ENCODE measurements at places on chromosomes 7 and 10.

- no peak for DNase-seq
Measured at GRCh38 chr10:57049096-57049495, 688.0 kb upstream of the ZWINT start.

DNA sequence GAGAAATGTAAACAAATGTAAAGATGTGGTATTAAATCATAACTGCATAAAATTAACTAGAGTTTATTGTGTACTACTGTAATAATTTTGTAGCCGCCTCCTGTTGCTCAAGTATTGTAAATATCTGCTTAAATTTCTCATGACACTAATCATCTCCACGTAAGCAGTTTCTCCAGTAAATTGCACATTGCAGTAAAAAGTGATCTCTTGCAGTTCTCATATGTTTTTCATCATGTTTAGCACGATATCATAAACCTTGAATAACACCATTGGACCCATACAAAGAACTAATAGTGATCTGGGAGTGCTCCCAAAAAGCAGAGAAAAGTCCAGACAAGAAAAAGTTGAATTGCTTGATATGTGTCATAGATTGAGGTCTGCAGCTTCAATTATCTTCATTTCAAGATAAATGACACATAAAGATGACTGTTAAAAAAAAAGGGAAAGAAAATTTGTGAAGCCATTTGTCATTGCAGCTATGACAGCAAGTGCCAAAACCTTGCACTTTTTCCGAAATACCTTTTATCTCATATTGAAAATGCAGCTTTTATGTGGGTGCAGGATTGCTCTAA lies 15.3 kb downstream of the LIPA start:
- DNase-seq, result no peak

DNA sequence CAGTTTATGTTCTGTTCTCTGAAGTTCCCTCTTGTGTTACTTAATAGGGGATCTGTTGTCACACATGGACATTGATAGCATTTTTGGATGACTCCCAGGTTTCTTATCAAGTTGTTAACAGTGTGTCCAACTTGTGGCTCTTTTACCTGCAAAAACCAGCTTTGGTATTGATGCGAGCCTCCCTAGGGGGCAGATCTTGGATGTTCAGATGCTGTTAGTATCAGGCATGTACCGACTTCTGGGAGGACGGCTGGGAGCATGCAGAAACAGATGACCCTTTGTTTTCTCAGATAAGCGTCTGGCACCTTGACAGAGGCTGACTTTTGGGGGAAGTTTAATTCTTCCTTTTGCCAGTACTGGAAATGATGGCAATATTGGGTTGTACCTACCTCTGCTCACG lies 2.2 kb downstream of the PLPP4 start:
- DNase-seq, result no peak

DNA sequence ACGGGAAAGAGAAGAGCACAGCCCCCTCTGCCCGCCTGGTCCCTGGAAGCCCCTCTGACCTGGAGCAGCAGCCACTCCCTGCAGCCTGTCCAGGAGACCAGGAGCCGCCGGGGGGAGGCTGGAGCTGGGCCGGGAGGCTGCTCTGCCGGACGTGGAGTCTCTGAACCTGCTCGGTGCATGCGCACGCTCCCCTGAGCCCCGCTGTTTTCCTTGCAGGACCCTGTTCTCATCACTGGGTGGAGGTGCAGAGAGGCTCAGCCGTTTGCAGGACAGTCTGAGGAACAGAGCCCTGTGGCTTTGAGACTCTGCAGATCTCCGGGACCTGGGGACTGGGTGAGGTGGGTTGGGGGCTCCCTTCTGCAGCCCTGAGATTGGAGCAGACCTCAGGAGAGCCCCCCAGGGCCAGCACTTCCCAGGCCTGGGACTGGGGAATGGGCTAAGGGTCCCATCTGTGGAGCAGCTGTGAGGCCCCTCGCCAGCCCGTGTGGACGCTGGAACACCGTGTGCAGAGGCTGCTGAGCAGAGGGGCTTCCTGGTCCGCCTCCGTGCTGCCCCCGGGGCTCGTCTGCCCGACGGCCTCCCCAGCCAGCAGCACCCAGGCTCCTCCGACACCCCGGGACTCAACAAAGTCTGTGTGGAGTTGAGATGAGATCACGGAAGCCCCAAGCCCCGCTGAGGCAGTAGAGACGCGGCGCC lies 48.5 kb upstream of the ADGRA1 start:
- DNase-seq, result peak; percentile 66

DNA sequence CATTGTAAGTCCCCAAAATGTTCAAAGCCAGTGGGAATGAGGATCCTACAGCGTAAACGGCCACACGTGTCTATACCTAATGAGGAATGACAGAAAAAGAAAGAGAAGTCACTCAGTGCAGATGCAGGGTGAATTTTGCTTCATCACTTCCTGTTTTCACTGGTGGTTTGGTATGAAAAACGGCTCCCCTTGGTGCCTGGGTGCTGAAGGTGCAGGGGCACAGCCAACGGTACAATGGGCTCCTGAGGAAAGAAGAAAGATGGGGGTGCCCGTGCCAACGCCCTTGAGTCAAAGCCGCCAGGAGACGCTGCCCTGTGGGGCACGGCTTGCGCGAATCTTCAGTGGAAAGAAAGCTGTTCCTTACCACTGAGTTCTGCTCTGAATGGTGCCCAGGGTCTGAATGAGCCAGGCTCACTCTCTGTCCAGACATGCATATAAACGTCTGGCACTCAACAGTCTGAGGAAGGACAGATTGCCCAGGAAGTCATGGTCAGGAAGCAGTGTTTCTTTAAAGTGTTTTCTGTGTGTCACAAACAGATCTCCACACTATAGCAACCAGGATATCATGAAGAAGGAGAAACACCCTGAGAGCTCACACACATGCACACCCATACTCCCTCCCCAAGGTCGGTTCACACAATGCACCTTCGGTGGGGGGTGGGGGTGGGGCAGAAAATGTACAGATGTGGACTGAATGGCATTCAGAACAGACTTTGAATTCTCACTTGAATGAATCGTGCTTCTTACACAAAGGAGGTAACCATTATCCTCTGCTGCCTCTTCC lies 105.8 kb downstream of the ELMO1 start:
- DNase-seq, result no peak

DNA sequence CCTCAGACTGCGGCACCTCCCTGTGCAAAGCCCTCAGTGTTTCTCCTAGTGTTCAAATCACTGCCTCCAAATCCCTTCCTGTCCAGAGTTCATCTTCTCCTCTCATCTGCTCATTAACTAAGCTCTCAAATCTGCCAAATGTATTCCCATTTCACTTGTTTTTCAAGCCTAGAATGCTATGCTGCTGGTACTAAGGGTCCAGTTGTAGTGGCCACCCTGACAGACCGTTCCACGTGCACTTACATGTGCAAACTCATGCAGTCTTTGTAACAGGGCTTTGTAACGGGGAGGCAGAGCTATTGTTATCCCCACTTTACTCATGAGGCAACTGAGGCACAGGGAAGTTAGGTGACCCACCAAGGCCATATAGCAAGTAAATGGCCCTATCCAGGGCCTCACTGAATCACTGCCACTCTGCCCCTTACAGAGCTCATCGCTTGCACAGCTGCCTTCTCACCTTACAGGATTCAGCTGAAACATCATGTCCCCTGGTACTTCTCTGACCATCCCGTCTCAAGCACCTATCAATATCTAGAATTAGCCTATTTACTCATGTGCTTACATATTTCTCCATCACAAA lies 153.0 kb upstream of the PDE1C start:
- DNase-seq, result no peak

DNA sequence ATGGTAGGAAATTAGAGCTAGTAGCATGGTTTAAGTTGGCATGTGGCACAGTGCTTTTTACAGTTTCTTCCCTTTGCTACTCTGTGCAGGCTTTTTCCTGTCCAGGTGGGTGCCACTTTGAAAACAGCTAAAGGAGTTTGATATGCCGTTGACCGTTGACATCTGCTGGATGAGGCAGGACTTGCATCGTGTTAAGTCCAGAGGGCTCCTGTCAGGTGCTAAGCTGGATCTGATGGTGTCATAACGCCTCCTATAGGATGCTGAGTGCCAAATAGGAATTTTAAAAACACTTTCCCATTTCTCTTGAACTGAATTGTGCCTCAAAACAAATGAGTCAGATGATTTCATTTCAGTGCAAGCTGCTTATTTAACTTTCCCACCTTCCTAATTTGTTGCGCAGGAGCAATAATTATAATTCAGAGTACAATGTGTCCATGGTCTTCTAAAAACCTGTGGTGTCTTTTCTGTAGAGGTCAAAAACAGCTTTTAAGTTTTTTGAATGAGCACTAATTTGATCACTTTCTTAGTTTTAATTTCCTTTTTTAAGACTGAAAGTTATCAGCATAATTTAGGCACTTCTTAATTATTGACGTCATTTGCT lies 178.3 kb downstream of the CDCA7L start:
- DNase-seq, result peak; percentile 74

DNA sequence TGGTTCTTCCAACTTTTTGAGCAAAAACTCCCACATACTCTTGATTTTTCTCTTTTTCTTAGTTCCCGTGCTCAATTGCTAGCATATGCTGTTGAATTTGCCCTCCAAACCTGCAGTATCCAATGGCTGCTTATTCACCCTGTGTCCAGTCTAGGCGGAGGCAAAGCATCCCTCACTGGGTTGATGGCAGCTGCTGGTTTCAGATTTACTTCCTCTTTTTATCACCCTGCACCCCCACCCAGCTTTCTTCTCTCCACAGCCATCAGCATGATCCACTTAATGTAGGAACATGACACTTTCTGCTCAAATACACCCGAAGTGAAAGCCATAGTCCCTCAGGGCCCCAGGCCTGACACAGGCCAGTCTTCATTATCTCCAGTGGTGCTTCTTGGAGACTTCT lies 87.6 kb upstream of the ADARB2 start:
- DNase-seq, result no peak

DNA sequence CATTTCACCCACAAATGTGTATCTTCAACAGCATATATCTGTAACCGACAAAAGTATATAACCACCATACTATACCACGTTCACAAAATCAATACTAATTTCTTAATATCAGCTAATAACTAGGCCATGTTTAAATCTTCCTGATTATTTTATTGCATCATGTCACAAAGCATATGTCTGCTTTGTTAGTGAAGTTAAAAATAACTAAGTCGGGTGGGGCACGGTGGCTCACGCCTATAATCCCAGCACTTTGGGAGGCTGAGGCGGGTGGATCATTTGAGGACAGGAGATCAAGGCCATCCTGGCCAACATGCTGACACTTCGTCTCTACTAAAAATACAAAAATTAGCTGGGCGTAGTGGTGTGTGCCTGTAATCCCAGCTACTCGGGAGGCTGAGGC lies 47.7 kb downstream of the HERC4 start:
- no peak for DNase-seq

DNA sequence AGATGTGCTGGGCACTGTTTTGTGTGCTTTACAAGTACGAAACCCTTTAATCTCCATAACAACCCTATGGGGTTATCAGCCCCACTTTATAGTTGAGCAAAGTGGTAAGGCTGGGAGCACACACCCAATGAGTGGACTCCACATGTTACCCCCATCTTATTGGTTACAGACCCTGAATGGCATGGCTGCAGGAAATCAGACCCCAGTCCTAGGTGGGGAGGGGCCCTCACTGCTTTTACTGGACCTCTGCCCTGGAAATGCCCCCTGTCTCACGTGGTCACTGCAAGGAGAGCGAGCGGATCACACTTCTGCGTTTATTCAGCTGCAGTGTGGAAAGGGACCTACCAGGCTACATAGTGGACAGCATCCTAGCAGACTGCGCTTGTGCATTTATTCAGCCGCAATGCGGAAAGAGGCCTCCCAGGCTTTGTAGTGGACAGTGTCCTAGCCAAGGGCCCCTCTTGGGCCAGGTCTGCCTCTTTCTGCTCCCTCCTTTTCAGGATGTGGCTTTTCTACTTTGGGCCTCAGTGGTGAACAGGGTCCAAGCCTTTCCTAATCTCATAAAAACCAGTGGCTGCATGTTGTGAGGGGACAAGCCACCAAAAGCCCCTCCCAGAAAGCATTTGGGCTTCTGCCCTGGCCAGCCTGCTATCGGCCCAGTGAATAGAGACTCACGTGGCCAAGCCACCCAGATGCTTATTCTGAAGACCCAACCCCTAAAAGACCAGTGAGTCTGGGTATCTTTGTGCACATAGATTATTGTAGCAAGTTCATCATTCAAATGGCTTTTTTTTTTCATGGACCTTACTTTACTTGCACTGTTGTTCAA lies 405.7 kb upstream of the RNF32 start:
- DNase-seq, result no peak

- DNase-seq, result no peak
Measured at GRCh38 chr10:43128958-43129706, 9.1 kb upstream of the CSGALNACT2 start.

GRCh38 chr10:106815427-106816043 lies 349.0 kb downstream of the SORCS1 start:
- DNase-seq, result no peak

DNA sequence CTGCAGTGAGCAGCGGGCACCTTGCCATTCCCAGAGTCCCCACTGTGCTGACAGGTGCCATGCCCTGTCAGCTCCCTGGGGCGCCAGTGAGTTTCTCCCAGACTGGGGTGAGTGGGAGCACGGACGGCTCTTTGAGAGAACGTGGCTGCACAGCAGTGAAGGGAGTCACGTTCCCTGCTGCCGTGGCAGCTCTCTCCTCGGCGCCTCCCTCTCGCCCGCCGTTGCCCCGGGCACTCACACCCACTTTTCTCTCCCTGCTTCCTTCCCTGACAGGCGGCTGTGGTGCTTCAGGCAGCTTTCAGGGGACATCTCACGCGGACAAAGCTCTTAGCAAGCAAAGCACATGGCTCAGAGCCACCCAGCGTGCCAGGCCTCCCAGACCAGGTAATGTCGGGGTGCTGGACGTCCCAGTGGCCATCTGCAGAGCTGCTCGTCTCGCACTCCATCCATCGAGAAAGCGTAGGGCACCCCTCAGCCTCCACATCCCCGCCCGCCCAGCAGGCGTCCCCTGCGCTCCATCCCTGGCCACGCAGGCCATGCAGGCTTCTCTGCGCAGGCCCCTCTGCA lies 27.1 kb upstream of the TTYH3 start:
- no peak for DNase-seq

Data from retina (tissue), 1 donor.